ENCODE measurements at places on chromosomes 4 and X.

- DNase-seq, result no peak
Observed at GRCh38 chrX:12149670-12150407, 11.6 kb downstream of the FRMPD4 start.

GRCh38 chr4:52833941-52834525, 28.1 kb upstream of the RASL11B start:
- DNase-seq, result no peak

DNA sequence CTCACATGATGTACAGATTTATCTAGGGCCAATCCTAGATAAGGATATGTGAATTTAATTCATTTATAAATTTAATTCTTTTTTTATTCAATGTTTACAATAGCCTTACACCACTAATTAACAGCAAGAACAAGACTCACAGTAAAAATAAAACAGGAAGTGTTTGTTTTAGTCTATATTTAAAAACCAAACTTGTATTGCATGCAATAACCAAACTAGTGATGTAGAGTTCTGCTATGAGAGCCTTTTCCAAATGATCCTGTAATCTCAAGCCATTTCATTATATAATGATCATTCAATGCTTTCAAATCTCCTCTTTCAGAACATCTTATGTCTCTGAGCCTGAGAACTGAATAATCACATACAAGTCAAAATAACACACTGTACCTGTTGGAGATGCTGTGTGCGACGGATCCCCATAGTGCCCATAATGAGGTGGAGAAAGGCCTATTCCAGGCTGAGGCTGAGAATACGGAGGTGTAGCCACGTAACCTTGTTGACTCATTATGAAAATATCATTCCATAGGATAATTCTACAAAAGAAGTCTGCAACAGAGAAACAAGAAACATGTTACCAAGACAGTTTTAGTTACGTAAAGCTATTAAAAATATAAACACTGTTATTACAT, 2.6 kb downstream of the SEC24D start:
- DNase-seq, result no peak

- no peak for DNase-seq
Observed at GRCh38 chr4:88979276-88979675, 77.7 kb downstream of the FAM13A start.

GRCh38 chrX:997631-998137, 214.8 kb downstream of the CRLF2 start:
- DNase-seq, result no peak

GRCh38 chr4:23857367-23857959, 32.4 kb downstream of the PPARGC1A start:
- peak; percentile 20 for DNase-seq

GRCh38 chrX:68889249-68889648, 60.4 kb downstream of the EFNB1 start:
- DNase-seq, result no peak

- DNase-seq, result peak; percentile 22
Observed at GRCh38 chrX:47143894-47144625, 442 bp downstream of the NDUFB11 start.

DNA sequence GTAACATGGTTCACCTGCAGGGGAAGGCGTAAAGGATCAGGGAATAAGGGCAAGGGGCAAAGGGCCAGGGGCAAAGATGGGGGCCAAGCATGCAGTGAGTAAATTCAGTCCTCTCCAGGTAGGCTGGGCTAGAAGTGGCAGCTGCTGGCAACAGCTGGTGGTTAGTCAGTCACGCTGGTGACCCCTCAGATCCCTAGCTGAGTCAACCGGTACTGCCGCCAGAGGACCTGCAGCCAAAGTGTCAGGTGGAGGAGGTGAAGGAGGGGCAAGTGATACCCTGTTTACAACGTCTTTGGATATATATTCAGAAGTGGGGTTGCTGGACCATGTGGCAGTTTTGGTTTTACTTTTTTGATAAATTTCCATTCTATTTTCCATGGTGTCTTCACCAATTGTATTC, 24.6 kb upstream of the NAP1L2 start:
- no peak for DNase-seq

DNA sequence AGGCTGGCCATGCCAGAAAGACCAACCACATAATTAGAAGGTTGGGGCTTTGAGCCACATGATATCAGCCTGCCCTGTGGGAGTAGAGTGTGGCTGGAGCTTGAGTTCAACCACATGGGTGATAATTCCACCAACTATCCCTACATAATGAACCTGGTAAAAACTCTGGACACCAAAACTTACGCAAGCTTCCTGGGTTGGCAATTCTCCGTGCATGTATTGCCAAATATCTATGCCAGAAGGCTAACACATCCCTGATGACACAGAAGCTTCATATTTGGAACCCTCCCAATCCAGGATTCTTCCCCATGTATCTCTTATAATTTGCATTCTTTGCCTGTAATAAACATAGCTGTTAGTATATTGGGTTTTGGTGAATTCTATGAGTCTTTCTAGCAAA, 68.2 kb downstream of the FUNDC1 start:
- DNase-seq, result no peak

- peak; percentile 44 for DNase-seq
Observed at GRCh38 chr4:185722029-185722316, 90.0 kb downstream of the SORBS2 start.

GRCh38 chr4:42906341-42906740, 13.8 kb downstream of the GRXCR1 start:
- no peak for DNase-seq

DNA sequence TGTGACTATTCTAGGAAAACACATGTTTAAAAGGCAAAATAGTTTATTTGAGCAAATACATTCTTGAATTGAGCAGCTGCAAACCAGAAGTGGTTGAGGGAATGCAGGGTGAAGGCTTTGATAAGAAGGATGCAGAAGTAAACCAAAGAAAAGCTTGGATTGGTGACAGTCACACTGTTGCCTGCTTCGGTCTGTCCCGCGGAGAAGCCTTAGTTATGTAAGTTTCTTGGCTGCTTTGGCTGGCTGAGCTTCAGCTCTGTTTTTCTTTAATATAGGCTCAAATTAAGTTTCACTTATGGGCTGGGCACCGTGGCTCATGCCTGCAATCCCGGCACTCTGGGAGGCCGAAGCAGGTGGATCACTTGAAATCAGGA, 67.6 kb downstream of the FAM53A start:
- no peak for DNase-seq

- no peak for DNase-seq
Observed at GRCh38 chr4:1271686-1272085, 18.0 kb upstream of the MAEA start.

GRCh38 chr4:105193536-105193935, 46.9 kb downstream of the TET2 start:
- no peak for DNase-seq
